Endodermal cell (in vitro differentiated cells): ENCODE measurements at places on chromosomes 7 and 10. TPM values are rescaled to one million over a fixed set of nuclear protein-coding genes. Genes with fewer than 3 reads are reported as not detected.

DNA sequence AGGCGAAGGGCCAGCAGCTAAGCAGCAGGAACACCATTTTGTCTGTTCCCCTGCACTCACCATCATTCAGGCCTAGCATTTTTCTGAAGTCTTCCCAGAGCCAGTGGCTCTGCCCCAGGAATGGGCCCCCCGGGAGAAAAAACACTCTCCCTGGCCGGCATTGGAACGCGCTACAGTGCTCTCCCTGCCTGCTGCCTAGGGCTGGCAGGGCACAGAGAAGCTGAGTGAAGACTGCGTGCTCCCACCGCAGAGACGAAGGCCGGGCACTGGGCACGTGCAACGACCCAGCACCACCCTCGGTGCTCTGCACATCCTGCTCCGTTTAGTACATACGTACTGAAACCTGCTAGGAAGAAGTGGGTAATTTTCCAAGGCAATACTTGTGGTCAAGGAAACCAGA is 34.4 kb downstream of the HSPA12A start:
- peak; percentile 29 for DNase-seq

The FAM20C gene
- total RNA-seq: 46.8 and 53.5 TPM in 2 replicates

GRCh38 chr7:108486291-108486966 is 30.2 kb upstream of the NRCAM start:
- DNase-seq: no peak

GRCh38 chr7:141572175-141572574 is 21.0 kb downstream of the AGK start:
- DNase-seq: no peak

GRCh38 chr10:101331956-101332355 is 22.0 kb upstream of the BTRC start:
- no peak for DNase-seq

DNA sequence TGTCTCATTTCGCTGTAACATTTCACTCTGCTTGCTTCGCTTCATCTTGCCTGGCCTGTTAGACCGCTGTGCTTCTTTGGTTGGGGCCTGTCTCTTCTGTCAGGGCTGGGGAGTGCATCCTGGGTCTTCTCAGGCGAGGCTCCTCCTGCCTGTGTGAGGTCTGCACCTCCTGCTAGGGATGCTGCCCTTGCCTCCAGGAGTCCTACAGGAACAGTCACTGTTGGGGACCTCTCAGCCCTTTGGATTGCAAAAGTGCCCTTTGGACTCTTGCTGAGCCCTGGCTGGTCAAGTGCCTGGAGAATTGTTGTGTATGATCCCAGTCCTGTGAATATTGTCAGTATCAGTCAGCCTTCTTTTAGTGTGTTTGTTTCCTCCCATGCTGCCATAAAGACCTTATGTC is 84.1 kb downstream of the MDFIC start:
- DNase-seq: peak; percentile 84

DNA sequence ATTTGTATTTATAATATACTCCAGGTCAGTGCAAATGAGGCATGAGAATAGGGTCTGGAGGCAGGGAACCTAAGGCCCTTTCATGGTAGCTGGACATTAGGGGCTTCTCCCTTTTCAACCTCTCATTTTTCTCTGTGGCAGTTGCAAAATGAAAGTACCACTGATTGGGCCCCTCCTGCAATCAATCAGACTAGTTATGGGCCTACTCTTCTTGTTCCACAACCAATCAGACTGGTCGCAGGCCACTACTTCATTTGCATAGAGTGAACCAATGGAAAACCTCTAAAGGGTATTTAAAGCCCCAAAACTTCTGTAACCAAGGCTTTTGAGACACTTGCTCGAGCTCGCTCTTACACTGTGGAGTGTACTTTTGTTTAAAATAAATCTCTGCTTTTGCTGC is 10.0 kb upstream of the PRPS1L1 start:
- no peak for DNase-seq

- DNase-seq: no peak
These were observed 350.5 kb upstream of the LRRTM3 start for GRCh38 chr10:66575251-66575855.

GRCh38 chr10:74842301-74842954 is 16.0 kb downstream of the KAT6B start:
- DNase-seq: no peak

DNA sequence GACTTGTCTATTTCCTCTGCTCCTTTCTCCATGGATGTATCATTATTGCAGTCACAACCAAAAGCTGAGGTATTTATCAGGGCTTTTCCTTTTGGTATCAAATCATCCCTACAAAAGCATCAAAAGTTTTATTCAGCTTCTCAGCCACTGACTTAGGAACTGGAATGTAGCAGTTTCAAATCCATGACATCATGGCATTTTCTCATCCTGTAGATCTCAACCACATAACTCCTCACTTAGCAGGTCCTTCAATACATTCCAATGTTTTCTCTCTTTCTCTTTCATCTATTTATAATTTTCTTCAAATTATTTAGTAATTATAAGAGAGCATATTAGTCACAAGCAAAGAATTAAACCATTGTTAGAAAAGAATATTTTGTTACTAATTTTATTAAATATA is 537.4 kb upstream of the SORCS1 start:
- DNase-seq: no peak

DNA sequence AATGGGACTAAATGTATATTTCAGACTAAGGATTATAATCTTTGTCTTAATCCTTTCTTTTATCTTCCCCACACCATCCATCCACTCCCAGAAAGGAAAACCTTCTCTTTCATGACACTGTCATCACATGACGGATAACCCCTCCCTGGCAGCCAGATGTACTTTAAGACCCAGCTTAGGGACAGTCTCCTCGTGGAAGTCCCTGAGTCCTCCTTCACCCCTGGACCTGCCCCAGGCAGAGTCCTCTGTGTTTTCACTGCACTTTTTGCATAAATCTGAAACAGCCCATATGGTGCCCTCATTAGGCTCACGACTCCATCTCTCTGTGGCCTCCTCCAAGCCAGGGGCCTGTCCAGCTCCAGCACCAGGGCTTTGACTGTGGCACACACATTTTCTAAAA is 16.0 kb downstream of the NRAP start:
- no peak for DNase-seq

- DNase-seq: no peak
These were observed 8.0 kb downstream of the SKAP2 start for GRCh38 chr7:26856176-26856985.

The EPHA1 gene
- total RNA-seq: 103 and 107 TPM in 2 replicates

DNA sequence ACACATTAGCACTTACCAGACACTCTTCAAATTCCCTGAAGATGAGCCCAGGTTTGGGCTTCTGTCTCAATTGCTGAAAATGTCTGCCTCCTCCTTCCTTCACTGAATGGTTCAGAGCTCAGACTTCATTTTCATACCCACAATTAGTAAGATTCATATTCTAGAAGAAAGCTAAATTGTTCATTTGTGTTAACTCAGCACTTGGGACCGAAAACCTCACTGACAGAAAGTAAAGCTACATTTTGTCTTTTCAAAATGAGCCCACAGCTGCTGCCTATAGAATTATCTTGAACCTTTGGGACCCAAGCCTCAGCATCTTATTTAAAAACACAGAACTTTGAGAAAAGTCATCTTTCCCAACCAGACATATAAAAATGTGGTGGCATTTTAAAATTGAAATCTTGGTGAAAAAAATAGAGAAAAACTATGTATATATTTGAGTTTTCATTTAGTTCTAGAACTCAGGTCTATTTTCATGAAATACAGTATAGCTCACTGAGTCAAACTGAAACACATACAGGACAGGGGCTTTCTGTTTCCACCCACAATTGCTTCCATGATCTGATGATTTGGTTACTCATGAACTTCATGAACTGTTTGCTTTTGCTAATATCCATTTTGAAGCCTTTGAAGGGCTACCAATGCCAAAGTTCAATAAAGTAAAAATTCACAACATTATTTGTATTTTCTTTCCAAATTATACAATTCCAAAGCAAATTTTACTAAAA is 119.1 kb upstream of the PFKP start:
- DNase-seq: no peak

- DNase-seq: no peak
These were observed 1.9 kb downstream of the AUTS2 start for GRCh38 chr7:69599955-69600709.

GRCh38 chr10:89535171-89536012 is at the start of gene SLC16A12:
TSS of gene SLC16A12 (minus strand) at chr10:89535594. CDS start at chr10:89462578, 73,016 bp downstream.
- DNase-seq: peak; percentile 90

GRCh38 chr10:77879710-77880109 is 46.8 kb downstream of the DLG5 start:
- peak; percentile 28 for DNase-seq

DNA sequence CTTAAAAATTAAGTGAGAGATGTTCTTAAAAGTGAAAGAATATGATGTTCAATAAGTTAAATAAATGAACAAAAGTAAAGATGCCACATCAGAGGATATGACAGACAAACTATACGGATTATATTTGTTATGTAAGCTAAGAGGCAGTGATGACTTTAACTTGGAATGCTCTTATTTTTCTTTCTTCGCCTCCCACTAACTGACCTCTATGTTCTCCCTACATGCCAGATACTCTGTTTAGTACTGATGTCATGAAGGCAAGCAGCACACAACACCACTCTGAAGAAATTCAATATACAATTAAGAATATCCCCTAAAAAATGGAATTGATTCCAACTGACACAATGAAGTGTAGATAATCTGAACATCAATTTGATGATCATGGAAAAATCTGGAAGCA is 223.4 kb downstream of the DOCK4 start:
- DNase-seq: no peak

DNA sequence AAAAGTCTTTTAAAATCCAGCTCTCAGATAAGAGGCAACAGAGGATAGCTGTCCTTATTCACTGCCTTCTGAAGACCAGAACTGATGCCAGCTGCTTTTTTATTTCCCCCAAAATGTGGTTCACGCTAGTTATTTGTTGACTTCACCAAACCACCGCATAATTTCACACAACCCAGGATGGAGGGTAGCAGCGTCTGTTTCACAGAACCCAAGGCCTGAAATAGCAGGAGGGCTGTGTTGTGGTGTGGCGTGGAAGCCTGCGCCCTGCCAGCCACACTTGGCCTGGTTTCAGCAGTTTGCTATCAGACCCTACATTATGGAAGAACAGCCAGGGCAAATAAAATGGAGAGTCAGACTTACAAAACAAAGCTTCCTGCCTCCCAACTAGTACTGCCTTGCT is 155.4 kb downstream of the DYNC1I1 start:
- DNase-seq: no peak

- no peak for DNase-seq
These were observed 116.3 kb downstream of the MLLT10 start for GRCh38 chr10:21650353-21650752.

The CACNB2 gene
- 1.9 to 3.3 TPM (median 2.2 TPM) in 3 replicates for total RNA-seq

DNA sequence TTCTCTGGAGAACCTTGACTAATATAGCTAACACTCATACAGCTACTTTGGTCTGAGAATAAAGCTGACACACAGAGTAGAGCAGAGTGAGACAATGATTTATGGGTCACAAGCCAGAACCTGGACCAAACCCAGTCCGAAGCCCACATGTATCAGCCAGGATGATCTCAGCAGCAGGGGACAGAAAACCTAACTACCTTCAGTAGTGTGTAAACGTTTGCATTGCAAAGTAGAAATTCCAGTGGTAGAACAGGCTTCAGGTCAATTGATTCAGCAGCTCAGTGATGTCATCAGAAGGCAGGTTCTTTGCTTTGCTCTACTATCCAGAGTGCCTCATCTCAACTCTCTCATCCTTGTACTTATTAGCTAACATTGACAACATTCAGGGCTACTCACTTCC is 62.5 kb upstream of the PALS2 start:
- no peak for DNase-seq

The CYP26A1 gene
- 761 and 857 TPM in 2 replicates for total RNA-seq

DNA sequence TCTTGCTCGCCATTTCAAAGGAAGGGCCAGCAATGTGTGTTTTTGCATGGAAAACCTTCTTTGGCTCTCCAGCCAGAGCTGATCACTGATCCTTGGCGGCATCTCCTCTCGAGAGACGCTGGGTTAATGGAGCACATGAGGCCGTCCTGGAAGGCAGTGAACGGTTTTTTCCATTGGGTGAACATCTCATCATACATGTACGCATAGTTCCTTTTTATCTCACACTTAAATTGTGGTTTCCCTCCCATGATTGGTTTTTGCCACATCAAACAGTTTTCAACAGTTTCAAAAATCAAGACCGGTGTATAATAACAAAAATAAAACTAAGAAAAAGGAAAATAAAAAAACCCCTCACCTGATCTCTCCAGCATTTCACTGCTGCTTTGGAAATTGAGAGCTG is 276.4 kb downstream of the TCF7L2 start:
- peak; percentile 19 for DNase-seq

DNA sequence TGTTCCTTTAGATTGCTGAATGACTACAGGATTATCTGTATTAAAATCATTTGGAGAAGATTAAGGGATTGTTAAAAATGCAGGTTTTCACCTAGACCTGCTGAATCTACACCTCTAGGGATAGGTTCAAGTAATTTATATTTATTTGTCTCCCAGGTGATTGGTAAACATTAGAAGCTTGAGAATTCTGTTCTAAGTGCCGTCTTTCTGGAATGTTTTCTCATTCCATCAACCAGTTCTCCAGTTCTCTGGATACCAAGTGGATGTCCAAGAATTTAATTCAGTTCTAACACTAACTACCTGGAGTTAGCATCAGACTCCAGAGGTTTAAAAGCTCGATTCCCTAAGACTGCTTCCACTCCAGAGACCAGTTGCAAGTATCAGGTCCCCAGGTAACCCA is 110.9 kb downstream of the PRTFDC1 start:
- DNase-seq: no peak

- no peak for DNase-seq
These were observed 98.0 kb upstream of the GATA3 start for GRCh38 chr10:7956508-7956907.

The TLL2 gene
- 0.16 and 0.18 TPM in 2 replicates for total RNA-seq

The TUBAL3 gene
- not detected in 2 replicates for total RNA-seq
